ENCODE measurements at places on chromosomes 1 and 21.

DNA sequence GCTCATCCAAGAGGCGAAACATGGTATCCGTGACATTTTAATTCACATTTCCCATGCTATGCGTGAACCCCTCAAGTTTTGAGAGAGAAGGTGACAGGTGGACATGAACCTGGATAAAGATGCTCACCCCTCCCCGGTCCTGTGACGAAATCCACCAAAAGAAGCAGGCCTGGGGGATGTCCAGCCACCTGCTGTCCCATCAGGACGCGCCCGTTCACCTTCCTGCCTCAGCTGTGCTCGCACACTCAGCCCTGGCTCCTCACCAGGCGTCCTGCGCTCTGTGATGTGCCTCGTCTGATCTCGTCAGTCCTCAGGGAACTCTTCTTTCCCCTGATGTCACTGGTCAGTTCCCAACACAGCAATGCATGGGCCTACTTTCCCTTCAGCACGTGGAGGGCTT lies 10.3 kb downstream of the FHAD1 start:
- no peak for DNase-seq

- no peak for DNase-seq
Measured at GRCh38 chr1:4006676-4007374, 106.8 kb upstream of the C1orf174 start.

DNA sequence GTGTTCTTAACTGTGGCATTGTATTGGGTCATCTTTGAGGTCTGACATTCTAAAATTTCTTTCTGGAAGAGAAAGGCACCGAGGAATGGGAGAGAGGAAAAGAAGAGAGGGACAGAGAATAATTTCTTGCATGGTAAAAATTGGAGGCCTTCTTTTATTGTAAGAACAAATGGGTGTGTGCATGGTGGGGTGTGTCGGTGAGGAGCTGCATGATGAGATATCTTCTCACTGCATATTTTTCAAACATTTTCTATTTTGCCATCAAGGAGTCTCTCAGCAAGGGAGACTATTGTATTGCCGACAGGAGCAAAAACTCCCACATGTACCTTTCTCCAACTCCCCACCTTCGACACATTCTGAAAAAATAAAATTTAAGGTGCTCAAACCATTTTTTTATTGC lies 6.5 kb upstream of the CTSE start:
- no peak for DNase-seq

- no peak for DNase-seq
Measured at GRCh38 chr1:53967409-53968124, 21.4 kb downstream of the LRRC42 start.

DNA sequence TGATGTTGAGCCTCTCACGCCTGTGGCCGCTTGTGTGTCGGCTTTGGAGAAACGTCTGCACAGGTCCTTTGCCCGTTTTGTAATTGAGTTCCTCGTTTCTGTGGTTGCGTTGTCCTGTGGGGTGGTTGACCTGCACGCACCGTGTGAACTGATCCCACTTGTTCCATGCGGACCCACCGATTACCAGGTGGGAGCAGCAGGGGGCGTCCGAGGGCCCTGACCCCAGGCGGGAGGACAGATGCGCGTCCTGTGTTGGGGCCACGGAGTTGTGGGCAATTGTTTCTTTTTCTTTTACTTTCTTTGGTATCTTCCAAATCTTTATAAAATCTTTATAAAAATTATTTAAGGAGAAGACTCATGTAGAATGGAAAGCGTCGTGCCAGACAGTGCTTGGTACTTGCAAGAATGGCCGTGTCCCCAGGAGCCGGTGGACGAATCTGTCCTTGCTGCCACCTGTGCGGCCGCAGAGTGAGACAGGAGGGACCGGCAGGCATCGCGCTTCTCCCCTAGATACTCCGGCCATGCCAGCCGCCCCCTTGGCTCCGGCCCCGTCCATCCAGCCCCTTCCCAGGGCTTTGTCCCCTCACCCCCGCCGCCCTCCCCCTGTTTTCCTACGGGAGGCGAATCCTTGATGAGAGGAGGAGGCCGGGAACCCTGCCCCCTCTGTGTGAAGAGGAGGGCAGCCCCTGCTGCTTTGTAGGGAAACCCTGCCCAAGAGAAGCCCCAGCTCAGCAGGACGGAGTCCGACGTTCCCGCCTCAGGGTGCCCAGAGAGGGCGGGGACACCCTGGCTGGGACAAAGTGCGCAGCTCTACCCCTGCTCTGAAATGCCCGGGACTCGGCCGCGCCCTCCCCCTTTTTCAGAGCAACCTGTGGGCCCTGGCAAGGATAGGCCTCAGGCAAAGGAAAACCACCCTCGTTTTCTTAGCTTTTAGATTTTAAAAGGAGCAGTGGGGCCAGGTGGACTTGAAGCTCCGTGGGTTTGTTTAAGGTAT lies 41.7 kb downstream of the PRKCZ start:
- peak; percentile 10 for DNase-seq

GRCh38 chr1:216606047-216606637 lies 117.1 kb downstream of the ESRRG start:
- no peak for DNase-seq

DNA sequence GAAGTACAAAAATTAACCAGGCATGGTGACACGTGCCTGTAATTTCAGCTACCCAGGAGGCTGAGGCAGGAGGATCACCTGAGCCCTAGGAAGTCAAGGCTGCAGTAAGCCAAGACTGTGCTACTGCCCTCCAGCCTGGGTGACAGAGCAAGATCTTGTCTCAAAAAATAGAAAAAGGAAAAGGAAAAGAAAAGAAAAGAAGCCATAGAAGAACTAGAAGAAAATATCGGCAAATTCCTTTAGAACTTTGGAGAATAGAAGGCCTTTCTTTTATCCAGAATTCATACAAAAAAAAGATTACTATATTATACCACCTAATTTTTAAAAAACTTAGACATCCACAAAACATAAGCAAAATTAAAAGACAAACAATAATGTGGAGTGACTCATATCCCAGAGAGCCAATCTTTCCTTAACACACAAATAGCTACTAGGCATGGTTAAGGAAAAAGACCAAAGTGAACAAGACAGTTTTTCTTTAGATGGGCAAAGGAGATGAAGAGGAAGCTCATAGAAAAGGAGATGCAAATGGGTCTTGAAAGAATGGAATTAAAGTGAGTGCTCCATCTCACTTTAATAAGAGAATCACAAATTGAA lies 251.1 kb upstream of the IRF2BP2 start:
- no peak for DNase-seq

DNA sequence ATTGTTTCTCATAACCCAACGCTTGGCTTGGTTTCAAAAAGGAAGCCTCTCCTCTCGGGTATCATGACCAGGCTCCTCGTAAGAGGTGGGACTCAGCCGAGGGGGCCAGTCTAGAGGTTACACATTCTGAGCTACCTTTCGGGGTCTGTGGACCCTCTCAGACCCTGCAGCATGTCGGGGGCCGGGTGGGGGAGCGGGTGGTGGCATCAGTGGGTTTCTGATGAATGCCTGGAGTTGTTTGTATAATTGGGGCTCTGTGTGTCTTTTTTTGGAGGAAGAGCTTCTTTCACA lies 229.3 kb downstream of the CAMTA1 start:
- DNase-seq, result no peak

- no peak for DNase-seq
Measured at GRCh38 chr1:194848846-194849245, 1662.4 kb upstream of the B3GALT2 start.
